CD4-positive, alpha-beta T cell treated with Interleukin-12 subunit alpha and Interleukin-12 subunit beta, for 1 hour (primary cell): ENCODE measurements at places on chromosomes 11 and 22.

- DNase-seq = no peak
Observed at GRCh38 chr11:102878595-102878994, 3.8 kb upstream of the MMP12 start.

DNA sequence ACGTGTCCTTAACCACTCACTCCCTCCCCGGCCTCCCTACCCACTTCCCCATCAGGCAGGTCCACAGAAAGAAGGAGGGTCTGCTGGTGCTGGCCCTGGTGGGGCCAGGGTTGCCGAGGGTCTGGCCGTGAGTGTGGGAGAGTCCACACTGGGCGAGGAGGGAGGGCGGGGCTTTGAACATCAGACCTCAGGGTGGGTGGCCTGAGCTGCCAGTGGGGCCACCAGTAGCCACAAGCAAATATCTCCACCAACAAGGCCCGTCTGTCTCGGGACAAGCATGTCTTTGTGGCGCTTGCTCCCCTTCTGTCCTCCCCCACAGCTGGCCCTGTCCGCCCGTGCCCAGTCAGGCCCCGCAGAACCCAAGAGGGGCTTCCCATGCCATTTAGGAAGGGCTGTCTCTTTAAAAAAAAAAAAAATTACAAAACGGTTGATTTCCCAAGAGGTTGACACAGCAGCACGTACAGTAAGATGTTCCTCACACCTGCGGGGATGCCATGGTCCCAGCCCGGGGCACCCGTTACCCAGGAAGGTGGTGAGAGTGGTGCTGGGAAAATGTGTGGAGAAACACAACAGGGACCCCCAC lies 17.7 kb upstream of the TALDO1 start:
- no peak for DNase-seq

DNA sequence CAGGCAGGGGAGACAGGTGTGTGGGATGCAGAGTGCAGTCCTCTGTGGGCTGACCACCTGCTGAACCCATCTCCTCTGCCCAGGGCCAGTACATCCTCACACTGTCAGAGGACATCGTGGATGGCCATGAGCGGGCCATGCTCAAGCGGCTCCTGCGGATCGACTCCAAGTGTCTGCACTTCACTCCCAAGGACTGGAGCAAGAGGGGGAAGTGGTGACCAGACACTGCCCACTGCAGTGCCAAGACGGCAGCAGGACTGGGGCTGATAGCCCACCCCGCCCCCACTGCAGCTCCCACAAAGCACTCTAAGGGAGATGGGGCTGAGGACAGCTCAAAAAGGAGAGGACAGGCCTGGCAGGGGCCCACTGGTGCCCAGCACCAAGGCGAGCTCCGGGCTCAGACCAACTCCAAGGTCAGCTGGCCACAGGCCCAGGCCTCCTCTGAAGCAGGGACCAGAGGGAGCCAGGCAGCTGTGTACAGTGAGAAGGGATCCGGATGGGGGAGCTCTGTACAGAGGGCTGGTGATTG lies 1.6 kb downstream of the RNASEH2C start:
- no peak for DNase-seq

GRCh38 chr11:13228572-13228971 lies 49.0 kb upstream of the BMAL1 start:
- DNase-seq = no peak
